ENCODE measurements at places on chromosomes 6 and 20.

DNA sequence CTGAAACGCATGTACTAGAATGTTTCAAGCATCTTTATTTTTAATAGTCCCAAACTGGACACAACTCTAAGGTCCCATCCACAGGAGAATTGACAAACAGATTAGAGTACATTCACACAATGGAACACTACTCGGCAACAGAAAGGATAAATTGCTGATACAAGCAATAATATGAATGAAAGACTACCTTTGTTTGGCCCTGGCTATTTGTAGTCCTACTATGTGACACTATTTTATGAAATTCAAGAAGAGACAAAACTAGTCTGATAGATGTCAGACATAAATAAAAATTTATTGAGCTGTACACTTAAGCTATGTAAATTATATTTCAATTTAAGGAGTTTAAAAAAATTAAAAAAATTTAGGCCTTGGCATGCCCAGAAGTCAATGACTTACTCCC lies 28.0 kb upstream of the RNF24 start:
- DNase-seq: no peak

DNA sequence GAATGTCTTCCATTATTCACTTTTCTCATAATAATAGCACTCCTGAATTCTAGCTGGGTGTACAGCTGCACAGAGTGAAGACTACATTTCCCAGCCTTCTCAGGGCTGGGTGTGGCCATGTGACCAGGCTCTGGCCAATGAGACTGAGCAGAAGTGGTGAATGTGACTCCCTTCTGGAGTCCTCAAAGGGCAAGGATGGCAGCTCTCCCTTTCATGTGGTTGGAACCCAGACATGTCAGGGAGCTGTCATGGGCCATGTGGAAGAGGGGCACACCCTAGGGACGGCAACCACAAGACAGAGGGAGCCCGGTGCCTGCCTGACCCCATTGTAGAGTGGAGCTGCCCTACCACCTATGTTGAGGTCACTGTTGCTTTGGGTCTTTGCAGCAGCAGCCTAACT lies 312.8 kb upstream of the SULF2 start:
- DNase-seq: no peak

- DNase-seq: no peak
Observed at GRCh38 chr6:122713138-122713537, 66.4 kb upstream of the FABP7 start.

DNA sequence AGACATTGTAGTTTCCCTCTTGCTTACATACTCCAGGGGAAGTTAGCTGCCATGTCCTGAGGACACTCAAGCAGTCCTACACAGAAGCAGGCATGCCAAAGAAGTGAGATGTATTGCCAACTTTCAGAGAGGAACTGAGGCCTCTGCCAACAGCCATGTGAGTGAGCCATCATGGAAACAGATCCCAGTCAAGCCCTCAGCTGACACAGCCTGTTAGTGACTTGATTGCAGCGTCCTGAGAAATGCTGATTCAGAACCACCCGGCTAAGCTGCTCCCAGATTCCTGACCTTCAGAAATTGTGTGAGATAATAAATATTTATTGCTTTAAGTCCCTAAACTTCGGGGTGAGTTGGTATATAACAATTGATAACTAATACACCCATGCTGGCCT lies 38.1 kb downstream of the GSTA2 start:
- no peak for DNase-seq

- no peak for DNase-seq
Observed at GRCh38 chr6:54262971-54263370, 45.3 kb upstream of the TINAG start.

DNA sequence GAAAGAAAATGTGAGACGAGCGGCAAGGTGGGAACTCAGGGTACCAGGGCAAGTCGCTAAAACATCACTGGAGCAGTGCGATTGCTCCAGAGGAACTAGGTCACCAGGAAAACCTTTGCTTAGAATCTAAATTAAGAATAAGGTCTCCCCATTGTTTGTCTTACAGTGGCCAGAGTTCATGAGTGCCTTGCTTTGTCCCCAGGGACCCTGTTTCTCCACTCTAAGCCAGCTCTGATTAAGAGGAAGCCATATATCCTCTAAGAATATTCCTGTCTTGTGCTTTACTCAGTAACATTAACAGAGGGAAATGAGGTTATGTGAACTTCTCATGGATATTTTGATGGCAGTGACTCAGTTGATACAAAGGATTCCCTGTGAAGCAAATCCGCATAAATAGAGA lies 305.8 kb downstream of the CD83 start:
- no peak for DNase-seq

GRCh38 chr20:1364106-1364505 lies 28.7 kb downstream of the FKBP1A start:
- DNase-seq: no peak

DNA sequence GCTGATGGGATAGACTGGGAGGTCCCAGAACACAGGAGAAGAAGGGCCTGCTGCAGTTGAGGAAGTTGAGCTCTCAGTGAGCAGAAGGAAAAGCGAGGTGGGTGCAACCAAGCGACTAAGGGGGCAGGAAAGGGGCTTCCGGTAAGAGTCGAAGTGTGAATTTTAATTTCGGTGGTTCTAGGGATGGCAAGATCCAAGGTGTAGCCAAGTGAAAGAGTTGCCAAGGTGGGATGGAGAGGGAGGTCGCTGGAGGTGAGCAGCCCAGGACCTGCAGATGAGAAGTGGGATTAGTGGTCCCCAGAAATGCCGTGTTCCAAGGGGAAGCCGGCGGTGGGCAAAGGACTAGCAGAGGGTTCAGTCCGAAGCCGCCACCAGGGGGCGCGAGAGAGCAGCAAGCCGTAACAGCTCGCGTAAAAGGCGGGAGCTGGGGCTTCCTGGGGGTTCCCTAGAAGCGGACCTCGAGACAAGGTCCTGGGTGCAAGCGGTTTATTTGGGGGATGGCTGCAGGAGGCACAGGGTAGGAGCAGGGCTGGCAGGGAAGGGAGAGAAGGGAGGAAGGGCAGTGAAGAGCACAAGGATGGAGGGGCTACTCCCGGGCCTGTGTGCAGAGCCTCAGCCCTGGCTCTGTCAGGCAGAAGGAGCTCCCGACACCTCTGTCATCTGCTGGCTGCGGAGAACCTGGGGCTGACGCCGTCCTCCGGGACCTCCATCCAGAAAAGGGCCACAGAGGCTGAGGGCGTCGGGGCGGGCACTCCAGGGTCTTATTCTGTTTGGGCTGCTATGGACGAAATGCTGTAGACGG lies 103.6 kb downstream of the PAX1 start:
- DNase-seq: peak; percentile 3

DNA sequence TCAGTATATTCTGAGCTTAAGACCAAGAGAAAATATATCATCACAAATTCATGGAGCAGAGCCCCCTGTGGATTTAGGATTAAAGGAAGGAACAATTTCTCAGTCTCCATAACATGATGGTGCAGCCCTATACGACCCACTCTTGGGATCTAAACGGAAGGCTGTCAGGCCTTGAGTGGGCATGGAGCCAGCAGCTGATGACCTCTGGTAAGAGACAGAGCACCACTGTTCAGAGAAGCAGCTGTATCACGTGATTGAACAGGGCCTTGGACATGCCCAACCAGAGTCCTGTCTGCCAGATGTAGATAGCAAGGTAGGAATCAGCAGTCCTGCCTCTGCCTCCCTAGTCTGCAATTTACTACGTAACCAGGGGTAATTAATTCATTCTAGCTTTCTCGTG lies 259.4 kb upstream of the POU3F2 start:
- DNase-seq: no peak

DNA sequence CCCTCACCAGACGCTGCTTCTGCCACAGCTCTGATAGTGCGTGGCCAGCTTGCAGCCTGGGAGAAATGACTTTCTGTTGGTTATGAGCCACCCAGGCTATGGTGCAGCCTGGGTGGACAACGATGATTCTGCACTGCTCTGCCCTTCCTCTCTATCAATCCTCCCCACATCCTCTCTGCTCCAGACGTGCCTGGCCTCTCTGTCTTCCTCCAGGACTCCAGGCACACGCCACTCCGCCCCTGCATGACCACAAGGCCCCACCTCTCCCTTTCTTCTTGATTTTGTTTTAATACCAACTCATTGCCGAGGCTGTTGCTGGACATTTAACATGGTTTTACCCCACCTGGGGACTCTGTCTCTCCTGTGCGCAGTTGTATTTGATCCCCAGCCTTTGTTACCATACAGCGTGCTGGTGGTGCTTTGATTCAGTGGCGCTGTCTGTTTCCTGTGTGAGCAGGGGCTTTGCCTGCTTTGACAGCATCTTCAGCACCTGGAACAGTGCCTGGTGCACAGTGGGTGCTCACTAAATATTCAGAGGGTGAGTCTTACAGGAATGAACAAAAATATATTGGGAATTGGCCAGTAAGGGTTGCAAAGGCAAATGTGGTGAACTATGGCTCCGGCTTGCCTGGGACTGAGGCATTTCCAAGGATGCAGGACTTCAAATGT lies 280.9 kb downstream of the CDH26 start:
- no peak for DNase-seq

DNA sequence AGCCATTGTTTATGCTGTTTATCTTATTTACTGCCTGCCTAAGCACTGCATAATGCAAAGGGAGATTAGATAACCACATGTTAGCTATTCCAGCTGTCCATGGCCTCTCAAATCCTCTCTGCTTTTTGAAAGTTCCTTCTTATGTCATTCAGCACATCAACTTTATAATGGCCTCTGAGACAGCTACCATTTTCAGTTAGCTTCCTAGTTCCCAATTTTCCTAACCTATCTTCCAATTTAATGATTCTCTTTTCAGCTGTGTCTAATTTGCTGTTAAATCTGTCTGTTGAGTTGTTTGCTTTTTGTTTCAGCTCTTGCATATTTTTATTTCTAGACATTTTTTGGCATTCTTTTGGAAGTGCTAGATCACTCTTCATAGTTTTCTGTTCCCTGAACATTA lies 173.4 kb upstream of the PLCB4 start:
- DNase-seq: no peak

DNA sequence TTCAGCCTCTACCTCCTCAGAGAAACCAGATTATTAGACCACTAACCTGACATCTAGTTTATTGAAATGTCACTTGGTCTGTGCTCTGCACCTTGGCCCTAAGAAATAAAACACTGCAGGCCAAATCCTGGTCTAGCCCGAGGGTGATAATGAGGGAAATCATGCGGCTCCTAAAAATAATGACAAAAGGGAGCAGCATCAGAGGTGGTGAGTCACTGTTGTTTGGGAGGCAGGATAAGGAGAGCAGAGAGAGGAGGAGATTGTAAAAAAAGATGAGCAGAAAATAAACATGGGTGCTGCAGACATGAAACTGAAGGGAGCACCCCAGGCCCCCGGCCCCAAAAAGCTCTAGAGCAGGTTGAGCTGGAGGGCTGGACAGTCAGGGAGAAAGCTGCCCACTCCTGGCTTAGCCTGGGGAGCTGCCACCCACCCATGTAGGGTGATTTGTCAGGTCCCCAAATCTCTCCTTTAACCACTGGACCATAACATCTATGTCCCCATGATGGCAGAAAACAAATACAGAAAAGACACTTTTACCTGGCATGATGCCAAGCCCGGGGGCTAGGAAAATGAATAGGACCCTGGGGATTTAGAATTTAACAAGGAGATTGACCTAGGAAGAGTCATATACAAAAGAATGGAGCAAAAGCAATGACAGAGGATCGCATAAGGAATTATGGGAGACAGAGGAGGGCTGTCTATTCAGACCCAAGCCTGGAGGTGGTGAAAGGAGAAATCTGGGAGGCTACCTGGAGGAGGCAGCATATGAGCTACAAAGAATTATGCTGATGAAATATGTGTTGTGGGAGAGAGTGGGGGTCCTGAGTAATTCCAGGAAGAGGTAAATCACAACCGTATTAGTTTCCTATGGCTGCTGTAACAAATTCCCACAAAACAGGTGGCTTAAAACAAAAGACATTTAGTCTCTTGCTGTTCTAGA lies 103.7 kb downstream of the SNAP25 start:
- no peak for DNase-seq

DNA sequence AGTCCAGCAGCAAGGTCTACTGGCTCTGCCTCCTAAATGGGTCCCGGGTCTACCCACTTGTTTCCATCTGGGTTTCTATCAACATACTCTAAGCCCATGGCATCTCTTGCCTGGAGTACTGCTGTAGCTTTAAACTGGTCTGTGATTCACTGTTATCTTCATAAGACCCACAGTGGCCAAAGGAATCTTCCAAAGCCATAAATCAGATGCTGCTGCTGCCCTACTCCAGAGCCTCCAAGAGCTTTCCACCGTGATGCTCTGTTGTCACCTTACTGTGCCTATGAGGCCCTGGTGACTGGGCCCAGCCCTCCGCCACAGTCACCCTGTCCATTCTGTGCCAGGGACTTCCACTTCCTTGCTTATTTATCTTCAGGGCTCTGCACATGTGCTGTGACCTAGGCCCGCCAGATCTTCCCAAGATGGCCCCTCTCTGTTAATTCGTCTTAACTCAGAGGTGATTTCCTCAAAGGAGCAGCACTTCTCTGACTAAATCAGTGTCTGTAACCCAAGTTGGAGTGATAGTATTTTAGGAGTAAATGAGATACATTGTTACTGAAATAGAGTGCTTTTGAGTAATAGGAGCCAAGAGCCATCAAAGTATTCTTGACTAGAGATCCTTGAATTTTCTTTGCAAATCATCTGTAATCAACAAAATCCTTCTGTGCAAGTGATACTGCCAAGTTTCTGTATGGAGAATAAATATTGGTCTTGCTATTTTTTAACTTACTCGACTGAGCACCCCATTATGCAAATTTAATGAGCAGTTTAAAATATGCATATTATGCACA lies 102.5 kb downstream of the PPP1R14C start:
- no peak for DNase-seq

DNA sequence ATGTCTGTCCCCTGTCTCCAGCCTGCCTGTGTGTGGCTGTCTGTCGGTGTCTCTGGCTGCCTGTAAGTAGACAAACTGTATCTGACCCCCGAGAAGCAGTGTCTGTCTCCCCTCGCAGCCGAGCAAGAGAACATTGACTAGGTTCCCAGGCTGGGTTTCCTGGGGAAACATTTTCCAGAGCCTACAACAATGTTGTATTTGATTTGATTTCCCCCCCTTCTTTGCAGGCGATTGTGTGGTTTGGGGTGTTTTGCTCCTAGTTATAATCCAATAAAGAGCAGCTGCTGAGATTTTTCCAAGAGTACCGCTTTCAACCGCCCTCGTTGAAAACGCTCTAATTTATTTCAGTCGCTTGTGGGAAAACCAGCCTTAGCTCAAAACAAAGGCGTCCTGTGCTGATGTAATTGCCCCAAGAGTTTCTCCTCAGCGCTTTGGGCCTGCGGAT lies 92.6 kb downstream of the CDC5L start:
- no peak for DNase-seq

DNA sequence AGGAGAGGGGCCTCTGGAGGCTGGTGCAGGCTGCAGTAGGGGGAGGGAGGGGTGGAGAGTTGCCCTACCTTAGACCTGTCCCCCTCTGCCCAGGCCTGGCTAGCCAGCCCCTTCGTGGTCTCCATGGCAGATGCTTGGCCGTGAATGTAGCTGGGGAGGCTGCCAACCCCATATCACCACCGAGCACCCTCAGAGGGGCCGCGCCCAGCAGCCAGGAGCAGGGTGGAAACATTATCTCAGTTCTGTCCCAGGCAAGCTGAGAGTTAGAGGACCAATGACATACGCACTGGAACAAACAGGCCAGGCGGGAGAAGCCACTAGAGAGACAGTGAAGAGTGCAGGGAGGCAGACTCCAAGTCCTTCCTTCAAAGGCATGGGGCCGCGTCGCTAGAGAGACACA lies 66.5 kb downstream of the LRFN2 start:
- DNase-seq: no peak

All from stimulated activated CD8-positive, alpha-beta memory T cell treated with anti-CD3 and anti-CD28 coated beads, Interleukin-7, amount 100 ng/mL, for 48 hours (primary cell).